ENCODE measurements at places on chromosomes 3 and 15.

DNA sequence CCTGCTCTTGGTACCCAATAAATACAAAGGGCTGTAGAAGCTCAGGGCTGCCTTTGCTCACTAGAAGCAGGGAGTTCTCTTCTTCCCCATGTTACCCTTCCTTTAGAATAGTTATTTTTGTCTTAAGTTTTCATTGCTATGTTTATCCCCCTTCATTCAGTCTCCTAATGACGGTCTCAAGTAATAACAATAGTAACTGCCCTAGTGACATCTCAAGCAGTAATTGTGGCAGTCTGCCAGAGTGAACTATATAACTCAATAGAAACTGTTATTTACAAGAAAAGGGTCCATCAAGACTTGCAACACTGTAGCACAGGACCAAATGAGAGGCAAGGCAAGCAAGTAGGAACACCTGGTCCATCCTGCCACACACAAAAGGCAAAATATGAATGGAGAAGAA is 32.5 kb upstream of the SIN3A start:
- DNase-seq: no peak

GRCh38 chr3:155192957-155193746 is 100.3 kb downstream of the STRIT1 start:
- DNase-seq: no peak

DNA sequence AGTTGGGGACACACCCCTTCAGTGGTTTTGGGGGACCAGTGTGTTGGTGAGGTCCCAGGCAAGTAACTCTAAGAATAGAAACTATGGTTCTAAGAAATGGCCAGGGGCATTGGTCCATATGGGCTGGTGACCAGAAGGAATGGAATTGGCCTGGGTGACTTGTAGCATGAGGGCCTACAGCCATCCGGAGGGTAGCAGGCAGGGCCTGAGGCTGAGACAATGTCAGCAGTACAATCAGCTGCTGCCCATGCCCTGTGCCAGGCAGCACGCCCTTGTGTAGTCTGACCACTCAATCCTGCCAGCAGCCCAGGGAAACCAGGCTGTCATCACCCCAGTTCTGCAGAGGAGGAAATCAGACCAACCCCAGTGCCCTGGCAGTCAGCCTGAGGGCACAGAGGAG is 100.6 kb downstream of the DNAJB8 start:
- no peak for DNase-seq

GRCh38 chr3:154794391-154794790 is 285.7 kb upstream of the MME start:
- no peak for DNase-seq

- no peak for DNase-seq
These were observed 309.5 kb upstream of the TRIM42 start for GRCh38 chr3:140368223-140368811.

- no peak for DNase-seq
These were observed 38.0 kb upstream of the CBLB start for GRCh38 chr3:105906836-105907235.

DNA sequence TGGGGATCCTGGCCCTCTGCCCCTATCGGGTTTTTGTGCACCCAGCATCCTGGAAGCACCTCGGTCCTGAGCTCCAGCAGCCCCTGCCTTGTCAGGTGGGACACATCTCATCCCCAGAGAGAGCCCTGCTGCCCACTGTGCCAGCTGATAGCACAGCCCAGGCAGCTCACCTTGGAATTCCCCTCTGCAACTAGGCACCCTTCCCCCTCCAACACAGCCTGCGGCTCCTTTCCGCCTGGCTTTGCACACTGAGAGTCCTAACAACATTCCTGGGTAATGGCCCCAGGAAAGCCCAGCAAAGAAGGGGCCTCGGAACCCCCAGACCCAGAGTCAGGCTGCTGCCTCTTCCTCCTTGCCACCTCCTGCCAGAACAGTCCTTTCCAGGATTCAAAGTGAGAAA is 5.9 kb downstream of the HCN4 start:
- DNase-seq: no peak

DNA sequence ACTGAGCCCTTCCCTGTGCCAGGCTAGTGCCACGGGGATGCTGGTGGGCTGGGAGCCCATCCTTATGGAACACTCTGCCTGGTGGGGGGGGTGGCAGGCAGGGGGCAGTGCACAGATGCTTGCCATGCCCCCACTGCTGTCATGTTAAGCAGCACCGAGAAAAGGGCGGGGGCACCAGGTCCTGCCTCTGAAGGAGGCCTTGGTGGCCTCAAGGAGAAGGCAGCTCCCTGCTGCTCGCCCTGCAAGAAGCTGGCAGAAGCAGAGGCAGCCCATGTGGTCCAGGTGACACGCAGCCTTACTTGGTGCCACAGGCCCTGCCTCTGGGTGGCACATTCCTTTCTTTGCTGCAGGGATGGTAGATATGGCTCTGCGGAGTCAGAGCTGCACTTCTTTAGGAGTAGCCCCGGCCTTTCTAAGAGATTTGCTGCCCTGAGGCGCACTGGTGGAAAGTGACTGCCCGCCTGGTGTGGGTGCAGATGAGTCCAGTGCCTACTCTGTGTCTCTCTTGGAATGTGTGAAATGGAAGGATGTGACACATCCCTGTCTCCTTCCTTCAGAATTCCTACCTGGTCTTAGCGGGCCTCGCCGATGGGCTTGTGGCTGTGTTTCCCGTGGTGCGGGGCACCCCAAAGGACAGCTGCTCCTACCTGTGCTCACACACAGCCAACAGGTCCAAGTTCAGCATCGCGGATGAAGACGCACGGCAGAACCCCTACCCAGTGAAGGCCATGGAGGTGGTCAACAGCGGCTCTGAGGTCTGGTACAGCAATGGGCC is 145.8 kb downstream of the LRRK1 start:
- DNase-seq: no peak

DNA sequence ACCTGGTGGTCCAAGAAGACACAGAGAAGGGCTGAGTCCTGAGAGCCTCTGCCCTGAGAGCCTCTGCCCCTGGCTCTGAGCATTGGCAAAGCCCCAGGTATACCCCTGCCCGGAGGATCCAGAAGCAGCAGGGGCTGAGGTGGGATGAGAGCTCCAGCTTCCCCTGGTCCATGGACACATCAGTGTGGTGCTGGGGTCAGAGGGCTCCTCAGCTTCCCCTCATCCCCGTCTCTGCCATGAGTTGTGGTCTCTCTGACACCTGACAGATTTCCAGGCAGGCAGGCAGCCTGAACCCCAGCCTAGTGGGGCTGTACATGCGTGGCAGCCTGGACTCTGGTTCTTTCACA is 3.5 kb upstream of the KLF15 start:
- no peak for DNase-seq

GRCh38 chr3:20853890-20854289 is 667.9 kb upstream of the SGO1 start:
- DNase-seq: no peak

GRCh38 chr3:161558236-161558635 is 61.6 kb downstream of the OTOL1 start:
- no peak for DNase-seq

DNA sequence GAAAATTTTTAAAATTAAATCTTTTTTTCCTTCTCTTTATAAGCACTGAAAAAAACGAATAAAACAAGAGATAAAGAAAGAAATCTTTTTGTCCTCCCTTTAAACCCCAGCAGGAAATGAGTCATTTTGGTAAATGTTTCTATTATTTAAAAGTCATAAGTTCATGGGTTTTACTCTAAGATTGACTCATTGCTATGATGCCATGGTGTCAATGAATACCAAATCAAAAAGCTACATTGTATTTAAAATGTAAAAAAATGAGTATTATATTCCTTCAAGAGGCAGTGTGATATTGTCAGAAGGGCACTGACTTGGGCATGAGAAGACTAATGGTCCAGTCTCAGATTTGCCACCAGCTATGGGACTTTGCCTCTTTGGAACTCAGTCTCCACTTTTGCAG is 303.4 kb upstream of the DNAJC19 start:
- DNase-seq: no peak

GRCh38 chr3:146705225-146705624 is 100.1 kb upstream of the PLSCR5 start:
- no peak for DNase-seq

DNA sequence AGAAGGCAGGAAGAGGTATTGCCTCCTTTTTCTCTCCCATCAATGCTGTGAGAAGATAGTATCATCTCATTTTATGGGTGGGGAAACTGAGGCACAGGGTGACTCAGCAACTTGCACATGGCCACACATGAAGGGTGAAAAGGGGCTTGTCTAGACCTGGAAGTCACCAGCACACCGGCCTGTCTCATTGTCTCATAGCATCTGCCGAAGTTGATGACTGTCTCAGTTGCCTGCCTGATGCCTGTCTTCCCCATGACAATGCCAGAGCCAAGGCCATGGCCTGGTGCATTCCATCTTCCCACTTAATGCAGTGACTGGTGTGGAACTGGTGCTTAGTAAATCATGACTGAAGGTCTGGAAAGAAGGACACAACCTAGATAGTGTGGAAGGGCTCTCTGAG is 27.9 kb upstream of the PRR23E start:
- no peak for DNase-seq

GRCh38 chr3:32992310-32992686 is 40.9 kb downstream of the CCR4 start:
- no peak for DNase-seq

GRCh38 chr15:33310481-33311311 is at the start of gene RYR3:
RYR3 (plus strand) TSS chr15:33310967; CDS start chr15:33311046, 79 bp downstream.
- DNase-seq: no peak

DNA sequence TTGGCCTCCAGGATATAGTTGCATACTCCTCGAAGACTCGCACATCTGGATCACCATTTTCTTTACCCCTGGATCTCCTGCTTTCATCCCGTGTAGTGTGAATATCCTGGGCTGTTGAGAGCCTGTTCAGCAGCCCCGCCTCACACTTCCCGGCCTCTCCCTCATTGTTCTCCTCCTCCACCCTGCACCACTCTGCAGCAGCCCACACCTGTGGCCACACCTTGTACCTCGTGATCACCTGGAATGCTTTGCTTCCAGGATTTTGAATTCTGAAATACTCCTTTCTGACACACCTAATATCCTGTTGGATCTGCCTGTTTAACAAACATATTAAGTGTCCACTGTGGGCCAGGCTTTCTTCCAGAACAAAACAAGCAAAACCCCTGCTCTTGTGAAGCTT is 14.4 kb downstream of the ABHD17C start:
- DNase-seq: no peak

DNA sequence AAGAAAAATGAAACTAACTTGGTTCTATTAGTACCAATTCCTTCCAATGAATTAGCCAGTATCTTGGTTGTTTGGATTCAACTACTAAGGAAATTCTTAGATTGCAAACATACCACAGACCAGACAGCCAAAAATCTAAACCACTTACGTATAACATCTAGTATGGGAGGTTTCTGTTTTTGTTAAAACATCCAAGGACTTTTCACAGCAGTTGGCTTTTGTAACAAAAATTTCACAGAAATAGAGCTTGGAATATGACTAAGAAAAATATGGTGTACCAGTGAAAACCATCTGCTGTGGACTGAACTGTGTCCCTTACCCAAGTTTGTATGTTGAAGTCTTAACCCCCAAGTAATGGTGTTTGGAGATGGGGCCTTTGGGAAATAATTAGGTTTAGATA is 199.2 kb downstream of the OTOL1 start:
- DNase-seq: no peak

DNA sequence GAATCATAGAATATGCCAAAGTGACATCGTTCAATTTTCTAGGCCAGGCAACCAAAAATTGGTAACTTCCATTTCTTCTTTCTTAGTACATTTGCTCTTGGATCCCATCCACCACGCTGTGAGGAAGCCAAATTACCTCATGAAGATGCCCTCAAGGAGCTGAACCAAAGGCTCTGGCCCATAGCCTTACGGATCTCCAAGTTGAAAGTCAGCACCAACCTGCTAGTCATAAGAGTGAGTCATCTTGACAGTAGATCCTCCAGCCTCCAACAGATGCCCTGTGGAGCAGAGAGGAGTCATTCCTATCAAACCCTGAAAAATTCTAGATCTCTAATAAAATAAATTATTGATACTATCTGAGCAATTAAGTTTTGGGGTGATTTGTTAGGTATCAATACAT is 322.5 kb upstream of the COL8A1 start:
- no peak for DNase-seq

DNA sequence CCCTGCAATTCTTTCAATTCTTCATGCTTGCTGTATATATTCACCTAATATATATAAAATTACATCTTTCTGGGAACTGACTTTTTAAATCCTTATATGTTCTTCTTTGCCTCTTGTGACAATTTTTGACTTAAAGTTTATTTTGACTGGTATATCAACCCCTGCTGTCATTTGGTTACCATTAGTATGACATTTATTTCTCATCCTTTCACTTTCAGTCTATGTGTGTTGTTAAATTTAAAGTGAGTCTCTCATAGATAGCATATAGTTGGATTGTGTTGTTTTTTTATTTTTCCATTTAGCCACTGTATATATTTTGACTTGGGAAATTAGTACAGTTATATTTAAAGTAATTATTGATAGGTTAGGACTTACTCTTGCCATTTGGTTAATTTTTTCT is 194.9 kb downstream of the DPH6 start:
- no peak for DNase-seq

DNA sequence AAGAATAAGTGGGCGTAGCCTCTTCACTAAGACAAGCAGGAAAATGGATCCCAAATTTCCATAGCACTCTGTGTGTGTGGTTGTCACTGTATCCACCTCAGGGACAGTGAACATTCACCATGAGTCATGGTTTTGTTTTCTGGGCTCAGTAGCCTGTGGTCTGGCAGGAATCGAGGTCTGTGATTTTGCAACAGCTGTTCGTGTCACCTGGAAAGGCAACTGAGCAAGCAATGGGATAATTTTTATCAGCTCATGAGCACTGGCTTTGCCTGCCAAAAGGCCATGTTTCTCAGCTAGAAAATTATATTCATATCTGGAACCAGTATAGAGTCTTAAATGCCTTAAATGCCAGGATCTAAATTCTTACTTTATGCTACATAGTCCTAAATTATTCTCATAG is 60.9 kb downstream of the STRIT1 start:
- no peak for DNase-seq

DNA sequence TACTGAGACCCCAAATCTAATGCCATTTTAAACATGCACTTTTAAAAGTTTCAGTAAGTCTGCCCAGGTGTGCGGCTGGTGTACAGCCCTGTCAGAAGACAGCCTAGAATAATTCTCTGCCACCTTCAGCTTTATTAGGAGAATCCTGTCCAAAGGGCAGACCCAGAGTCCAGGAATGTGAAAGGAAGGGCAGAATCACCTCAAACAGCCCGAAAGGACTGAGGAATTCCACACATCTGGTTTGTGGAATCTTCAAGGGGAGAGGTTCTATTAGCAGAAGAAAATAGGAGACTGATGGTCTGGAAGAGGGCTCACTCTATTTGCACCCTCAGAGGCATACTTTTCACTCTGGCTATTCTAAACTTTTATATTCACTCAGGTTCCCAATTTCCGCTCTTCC is 46.6 kb downstream of the TYRO3 start:
- DNase-seq: no peak

- no peak for DNase-seq
These were observed 255.6 kb upstream of the SATB1 start for GRCh38 chr3:18680758-18681157.

GRCh38 chr3:173191611-173192010 is 50.6 kb upstream of the SPATA16 start:
- no peak for DNase-seq

- DNase-seq: no peak
These were observed 270.2 kb downstream of the ROBO1 start for GRCh38 chr3:79497447-79498111.

All from A549 (cell line).